NAMALWA (cell line): ENCODE measurements at places on chromosomes 3 and 15.

- DNase-seq = no peak
Observed at GRCh38 chr15:92187975-92188374, 205.7 kb upstream of the ST8SIA2 start.

- DNase-seq = no peak
Observed at GRCh38 chr15:52180196-52180835, 10.9 kb downstream of the GNB5 start.

GRCh38 chr3:134971306-134971705 is 176.2 kb downstream of the EPHB1 start:
- DNase-seq = no peak

DNA sequence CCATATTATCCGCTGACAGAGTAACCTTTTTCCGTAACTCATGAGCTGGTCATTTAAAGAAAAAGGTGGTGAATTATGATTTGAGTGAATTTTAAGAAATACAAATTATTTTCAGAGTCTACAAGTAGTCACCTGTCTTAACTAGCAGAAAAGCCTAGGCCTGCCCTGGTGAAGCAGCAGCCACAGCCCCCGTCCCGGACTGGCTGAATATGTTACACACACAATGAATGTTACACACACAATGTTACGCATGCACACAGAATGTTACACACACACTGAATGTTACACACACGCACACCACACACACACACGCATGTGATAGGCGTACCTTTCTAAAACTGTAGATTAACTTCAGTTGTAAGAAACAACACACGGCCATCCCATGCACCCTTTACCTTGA is 77.8 kb downstream of the VGLL4 start:
- no peak for DNase-seq

DNA sequence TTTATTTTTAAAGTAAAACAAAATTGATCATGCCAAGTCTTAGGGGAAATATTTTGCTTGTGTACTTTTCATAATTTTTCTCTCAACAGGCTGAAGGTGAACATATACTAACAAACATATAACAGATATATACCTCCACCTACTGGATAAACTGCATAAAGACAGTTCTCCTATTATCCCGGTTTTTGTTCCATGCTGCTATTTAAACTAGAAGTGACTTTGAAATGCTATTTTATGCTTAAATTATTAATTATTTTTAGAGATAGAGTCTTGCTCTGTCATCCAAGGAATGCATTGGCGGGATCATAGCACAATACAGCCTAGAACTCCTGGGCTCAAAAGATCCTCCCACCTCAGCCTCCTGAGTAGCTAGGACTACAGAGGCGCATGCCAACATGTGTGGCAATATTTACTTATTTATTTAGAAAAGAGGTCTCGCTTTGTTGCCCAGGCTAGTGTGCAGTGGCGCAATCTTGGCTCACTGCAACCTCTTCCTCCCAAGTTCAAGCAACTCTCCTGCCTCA is 49.8 kb downstream of the ST3GAL6 start:
- peak; percentile 41 for DNase-seq

DNA sequence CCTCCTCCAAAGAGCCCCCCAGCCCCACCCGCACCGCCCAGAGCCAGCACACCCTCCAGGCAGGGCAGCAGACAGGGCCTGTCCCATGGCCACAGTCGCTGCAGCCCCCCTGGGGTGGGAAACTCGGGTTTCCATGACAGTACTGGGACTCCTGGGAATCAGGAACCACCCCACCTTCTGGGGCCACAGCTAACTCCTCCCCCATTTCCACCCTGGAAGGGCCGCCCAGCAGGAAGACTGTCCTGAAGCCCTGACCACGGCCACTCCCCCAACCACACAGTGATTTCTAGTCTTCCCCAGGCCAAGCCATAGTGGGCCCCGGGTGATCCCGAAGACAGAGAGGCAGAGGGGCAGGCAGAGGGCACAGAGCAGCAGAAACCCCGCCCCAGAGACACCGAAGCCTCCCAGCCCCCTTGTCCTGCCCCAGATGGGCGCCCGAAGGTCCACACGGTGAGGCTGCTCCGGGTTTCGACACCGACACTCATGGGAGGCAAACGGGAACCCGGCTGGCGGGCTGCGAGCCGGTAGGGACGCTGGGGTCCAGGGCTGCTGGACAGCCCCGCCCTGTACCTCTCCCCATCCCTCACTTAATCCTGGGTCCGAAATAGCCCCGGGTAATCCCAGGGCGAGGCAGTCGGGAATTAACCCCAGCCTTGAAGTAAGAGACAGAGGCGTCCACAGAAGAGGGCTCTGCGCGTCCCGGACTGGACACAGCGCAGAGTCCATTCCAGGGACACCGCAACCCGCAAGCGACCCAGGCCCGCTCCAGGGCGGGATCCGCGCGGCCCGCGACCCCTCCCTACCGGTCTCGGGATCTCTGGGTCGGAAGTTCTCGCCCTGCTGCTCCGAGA is 138.4 kb downstream of the NUP210 start:
- no peak for DNase-seq

DNA sequence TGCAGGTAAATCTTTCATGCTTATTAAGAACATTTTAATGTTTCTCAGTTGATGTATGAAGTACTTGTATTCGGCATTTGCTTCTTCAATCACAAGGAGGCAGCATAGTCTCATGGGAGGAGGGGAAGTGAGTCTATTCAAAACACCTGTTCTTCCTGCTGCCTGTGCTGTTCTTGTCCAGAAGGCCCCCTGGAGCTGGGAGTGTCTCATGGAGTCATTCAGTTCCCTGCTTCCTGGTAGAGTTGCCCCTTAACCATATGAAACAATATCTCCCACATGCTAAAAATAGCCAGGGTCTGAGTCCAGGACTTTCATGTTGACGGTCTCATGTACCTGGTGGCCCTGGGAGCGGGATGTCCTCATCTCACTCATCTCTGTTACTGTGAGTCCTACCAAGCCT is 15.5 kb upstream of the PPP1R2 start:
- peak; percentile 68 for DNase-seq

DNA sequence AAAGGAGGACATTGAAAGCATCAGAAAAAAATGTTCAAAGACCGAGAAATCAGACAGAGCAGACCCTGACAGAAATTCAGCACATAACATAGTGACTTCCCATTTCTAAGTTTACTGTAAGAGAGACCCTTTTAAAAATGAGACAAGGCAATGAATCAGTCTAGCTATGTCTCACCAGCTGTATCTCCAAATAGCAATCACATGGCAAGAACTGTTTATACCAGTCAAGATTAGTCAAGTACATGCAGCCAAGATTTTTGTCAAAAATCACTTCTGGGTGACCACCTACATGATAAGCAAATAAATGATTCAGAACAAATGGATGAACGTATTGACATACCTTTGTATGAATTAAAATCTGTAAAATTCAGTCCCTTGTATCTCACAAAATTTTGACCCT is 138.0 kb downstream of the DTWD1 start:
- DNase-seq = no peak

- DNase-seq = no peak
Observed at GRCh38 chr3:65548848-65549625, 489.7 kb downstream of the MAGI1 start.

- no peak for DNase-seq
Observed at GRCh38 chr15:94097552-94097951, 133.8 kb upstream of the MCTP2 start.

GRCh38 chr15:40828447-40829036 is at the start of gene PPP1R14D:
Gene PPP1R14D (minus strand): TSS chr15:40828708. CDS start chr15:40828641, 67 bp downstream.
- DNase-seq = no peak

GRCh38 chr3:52880474-52880873 is 16.9 kb downstream of the STIMATE start:
- no peak for DNase-seq

GRCh38 chr15:59819092-59819491 is 130.0 kb upstream of the BNIP2 start:
- DNase-seq = no peak

- DNase-seq = no peak
Observed at GRCh38 chr15:31486906-31487695, 160.5 kb downstream of the KLF13 start.

- no peak for DNase-seq
Observed at GRCh38 chr3:114606336-114606735, 312.5 kb downstream of the TIGIT start.

DNA sequence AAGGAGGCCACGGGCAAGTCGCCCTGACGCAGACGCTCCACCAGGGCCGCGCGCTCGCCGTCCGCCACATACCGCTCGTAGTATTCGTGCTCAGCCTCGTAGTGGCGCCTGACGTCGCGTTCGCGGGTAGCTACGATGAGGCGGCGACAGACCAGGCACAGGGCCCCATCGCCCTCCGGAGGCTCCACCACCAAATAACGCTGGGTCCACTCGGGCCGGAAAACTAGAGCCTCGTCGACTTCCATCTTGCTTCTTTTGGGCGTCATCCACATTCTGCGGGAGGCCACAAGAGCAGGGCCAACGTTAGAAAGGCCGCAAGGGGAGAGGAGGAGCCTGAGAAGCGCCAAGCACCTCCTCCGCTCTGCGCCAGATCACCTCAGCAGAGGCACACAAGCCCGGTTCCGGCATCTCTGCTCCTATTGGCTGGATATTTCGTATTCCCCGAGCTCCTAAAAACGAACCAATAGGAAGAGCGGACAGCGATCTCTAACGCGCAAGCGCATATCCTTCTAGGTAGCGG is at the start of gene EPM2AIP1:
TSS of gene EPM2AIP1 (minus strand) at position 326 of the 520 bp plus-strand sequence. CDS start at position 272, 54 bp downstream.
- DNase-seq = no peak

DNA sequence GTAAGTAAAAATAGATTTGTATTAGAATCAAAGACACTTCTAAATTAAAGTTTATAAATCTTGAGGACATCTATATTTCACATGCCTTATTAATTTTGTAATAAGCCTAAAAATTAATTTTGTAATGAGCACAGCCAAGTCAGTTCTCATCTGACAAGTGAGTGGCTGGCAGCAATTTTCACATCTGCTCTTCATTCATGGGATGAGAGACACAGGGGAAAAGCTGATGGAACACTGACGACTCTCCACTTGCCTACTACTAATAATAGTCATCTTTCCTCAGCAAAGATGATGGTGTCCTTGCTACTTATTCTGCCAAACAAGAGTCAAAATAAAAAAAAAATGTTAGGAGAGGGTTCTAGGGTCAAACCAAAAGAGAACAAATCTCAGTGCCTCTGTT is 14.4 kb upstream of the CMSS1 start:
- DNase-seq = no peak

GRCh38 chr3:127206154-127206553 is 13.2 kb downstream of the PRR23E start:
- no peak for DNase-seq

DNA sequence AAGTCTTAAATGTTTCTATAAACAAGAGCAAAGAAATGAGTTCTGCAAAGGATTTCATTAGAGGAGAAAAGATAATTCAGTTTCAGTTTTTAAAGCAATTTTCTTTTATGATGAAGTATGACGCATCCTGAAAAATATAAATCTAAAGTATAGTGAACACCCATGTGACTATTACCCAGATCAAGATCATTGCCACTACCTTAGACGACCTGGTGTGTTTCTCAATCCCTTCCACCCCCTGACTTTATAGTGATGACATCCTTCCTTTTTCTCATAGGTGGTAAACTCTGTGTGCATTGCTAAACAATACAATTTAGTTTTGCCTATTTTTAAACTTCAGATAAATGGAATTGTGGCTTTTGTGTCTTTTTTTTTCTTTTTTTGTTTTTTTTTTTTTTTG is 8.4 kb downstream of the STT3B start:
- DNase-seq = no peak
